Motor neuron (in vitro differentiated cells): ENCODE measurements at places on chromosomes 12 and 14. TPM values are rescaled to one million over a fixed set of nuclear protein-coding genes. Genes with fewer than 3 reads are reported as not detected.

DNA sequence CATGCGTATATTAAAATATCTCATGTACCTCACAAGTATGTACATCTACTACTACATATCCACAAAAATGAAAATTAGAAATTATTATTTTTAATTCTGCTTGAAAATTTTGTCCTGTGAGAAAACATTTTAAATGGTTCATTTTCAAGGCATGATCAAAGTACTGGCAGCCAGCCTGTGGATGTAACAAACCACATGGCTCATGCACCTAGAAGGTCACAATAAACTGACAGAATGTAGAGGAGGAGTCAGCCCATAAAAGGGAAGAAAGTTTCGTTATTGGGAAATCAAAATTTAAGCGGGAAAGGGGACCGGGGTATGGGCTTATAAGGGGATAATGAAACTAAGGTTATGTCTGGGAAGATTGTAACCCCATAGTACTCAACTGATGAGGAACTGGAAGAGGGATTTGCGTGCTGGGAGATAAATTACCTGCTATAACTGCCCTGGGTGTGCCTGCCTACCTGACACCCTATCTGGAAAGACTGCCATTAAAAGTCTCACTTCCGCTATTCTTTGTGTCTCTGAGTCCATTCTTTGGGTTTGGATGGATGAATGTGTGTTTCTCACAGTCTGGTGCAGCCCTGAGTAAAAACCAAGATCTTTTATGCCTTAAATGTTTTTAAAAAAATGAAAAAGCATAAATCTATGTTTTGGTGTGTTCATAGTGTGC is 62.2 kb upstream of the PCED1B start:
- no peak for ATAC-seq

DNA sequence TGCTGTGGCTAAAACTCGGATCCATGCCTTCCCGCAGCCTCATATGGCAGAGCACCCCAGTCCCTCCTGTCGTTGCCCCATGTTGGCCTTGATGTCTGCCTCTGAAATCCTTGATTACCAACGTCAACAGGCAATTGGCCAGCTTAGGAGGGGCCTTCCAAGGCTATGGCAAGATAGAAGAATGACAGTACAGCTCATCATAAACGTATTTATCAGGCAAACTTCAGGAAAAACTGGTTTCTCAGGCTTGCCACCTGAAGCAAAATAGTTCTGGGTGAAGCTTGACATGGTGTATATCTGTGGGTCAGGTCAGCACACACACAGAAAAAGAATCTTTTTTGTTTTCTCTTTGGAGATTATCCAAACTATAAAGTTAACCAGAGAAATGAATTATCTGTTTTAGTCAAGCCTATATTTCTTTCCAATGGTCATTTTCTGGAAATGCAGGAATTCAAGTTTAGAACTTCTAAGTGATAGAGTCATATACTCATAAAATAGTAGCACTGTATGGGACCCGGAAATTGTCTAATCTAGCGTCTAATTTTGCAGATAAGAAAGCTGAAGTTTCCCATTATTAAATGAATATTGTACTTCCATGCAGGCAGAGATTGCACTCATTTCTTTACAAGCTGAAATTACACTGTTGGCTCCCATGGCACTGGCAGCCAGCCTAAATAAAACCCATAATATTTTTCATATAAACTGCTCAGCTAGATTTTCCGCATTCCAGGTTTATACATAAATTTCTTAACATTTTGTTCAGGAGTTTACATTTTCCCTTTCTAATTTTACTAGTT is 24.4 kb upstream of the DUSP16 start:
- ATAC-seq: no peak

DNA sequence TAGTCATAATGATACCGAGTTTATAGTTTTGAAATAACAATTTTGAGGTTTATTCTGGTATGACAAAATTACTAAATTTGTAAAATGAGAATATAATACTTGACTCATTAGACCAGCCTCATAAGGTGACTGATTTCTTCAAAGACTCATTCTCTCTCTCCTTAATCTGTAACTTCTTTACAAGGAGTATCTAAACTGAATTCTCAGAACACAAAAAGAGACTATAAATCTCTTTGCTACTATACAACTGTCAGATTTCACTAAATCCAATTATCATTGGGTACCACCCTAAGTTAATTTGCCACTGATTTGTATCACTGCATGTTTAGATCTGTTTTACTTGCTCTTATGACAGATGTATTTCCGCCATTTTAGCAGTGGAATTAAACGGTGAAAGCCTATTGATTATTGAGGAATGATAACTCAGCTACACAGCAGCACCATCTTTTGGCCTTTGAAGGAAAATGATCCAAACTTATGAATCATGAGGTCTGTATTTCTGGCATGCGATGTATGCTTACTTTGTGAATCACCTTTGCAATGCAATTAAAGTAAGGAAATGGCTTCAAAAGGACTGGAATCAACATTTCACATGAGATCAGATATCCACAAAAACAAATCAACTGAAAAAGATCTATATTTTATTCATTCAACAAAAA is 161.2 kb downstream of the RERGL start:
- no peak for ATAC-seq

Gene CLEC1B
- 0.31 TPM in 1 of 2 replicates, not detected in the other for total RNA-seq

- no peak for ATAC-seq
Measured at GRCh38 chr14:51654533-51654845, 2.8 kb downstream of the FRMD6 start.

DNA sequence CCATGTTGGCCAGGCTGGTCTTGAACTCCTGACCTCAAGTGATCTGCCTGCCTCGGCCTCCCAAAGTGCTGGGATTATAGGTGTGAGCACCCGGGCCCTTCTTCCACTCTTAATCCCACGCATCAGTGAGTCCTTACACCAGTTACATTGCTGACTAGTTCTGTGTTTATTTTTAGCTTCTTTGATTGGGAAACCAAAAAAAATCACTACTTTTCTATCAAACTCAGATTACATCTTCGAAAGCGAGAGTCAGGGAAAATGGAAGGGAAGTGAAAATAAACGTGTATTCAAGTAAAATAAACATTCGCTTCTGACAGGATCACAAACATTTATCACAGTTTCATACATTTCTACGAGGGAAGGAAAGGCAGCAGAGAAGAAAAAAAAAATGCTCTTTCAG is 32.2 kb downstream of the FGD6 start:
- ATAC-seq: no peak

GRCh38 chr14:52974406-52974805 is 23.6 kb upstream of the FERMT2 start:
- no peak for ATAC-seq

DNA sequence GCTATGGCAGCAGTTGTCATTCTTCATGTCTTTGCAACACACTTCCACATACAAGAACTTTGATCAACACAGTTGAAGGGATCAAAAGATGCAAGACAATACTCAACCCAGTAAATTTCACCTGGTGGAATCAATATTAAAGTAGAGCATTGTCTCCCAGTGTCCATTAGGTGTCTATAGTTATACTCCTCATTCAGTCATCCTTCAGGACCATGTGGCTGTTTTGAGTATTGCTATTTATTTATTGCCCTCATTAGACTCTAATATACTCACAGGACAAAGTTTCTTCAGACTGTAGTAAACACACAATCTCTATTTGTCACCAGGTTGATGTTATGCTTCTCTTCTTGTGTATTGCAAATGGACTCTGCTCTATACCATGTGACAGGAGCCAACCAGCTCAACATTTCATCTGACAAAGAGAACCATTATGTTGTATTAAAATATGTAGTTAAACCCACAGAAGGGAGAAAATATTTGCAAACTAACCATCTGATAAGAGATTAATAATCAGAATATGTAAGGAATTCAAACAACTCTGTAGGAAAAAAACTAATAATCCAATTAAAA is 146.6 kb downstream of the TGFB3 start:
- no peak for ATAC-seq

Gene KLRB1
- total RNA-seq: 0.29 and 0.52 TPM in 2 replicates

DNA sequence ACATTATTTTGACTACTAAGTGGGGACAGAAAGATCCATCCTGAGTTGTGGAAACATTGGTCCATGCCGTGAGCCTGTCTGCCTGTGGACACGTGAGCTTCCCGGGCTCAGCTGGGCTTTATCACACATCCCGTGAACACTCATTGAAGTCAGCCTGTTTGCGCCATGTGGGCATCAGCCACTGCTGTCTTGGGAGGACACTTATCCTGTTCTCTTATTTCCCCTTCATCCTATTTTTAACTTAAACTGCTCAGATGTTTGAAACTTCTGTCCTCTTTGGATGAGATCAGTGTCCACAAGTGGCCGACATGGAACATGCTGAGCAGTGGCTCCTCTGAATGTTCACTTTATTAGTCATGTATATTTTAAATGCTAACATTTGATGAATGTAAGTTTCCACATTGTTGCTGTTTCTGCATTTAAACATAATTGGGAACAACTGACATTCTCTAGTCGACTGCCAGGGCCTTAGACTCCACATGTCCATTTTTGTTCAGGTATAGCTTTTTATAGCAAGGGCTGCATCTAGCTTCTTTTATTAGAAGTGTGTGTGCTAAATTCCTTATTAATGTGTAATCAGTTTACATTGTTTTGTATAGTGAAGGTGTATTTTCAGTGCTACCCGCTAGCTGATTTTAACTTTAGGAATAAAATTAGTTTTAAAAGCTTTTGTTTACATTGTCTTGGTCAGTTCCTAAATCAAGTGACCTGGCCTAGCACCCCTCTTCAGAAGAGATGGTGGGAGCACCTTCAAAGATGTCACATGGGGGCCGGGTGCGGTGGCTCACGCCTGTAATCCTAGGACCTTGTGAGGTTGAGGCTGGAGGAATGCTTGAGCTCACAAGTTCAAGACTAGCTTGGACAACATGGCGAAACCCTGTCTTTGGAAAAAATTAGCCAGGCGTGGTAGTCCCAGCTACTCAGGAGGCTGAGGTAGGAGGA is 24.0 kb downstream of the RNF34 start:
- ATAC-seq: no peak

DNA sequence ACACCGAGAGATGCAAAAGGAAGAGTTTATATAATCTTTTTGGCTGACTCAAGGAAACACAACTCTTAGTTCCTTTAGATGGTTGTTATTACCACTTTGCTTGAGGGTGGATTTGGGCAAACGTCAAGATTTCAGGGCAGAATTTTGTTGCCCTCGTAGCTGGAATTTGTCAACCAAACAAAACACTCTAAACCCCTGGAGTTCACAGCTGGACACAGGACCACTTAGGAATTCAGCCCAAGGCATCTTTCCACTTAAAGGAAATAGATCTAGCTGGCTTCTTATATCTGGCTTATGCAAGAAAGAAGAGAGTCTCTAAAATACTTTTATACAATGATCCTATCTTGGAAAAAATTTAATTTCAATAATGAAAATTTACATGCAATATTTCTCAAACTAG is 237.8 kb upstream of the LRIG3 start:
- ATAC-seq: no peak
